ENCODE measurements at places on chromosomes 16 and 17. TPM values are rescaled to one million over a fixed set of nuclear protein-coding genes. Genes with fewer than 3 reads are reported as not detected.

The KRT36 gene
- not detected for total RNA-seq

The MRTFB gene
- total RNA-seq = 7.1 TPM

The DPEP1 gene
- total RNA-seq = not detected

The DHRS7C gene
- total RNA-seq = not detected

The PLD6 gene
- total RNA-seq = 4.7 TPM

The RSKR gene
- 4.9 TPM for total RNA-seq

The ADCY7 gene
- 75.9 TPM for total RNA-seq

The ST6GALNAC2 gene
- 2.3 TPM for total RNA-seq

The CCL4 gene
- 482 TPM for total RNA-seq

The HOXB3 gene
- 0.94 TPM for total RNA-seq
